Cardiac muscle cell (in vitro differentiated cells and primary cell): ENCODE measurements at places on chromosomes 11 and 22. TPM values are rescaled to one million over a fixed set of nuclear protein-coding genes. Genes with fewer than 3 reads are reported as not detected.

Gene IL10RA
- not detected in 2 replicates for total RNA-seq

Gene XKR3
- not detected in 2 replicates for total RNA-seq

Gene DLG2
- total RNA-seq = 6.1 and 15.9 TPM in 2 replicates

GRCh38 chr11:27385245-27385644 is 22.2 kb upstream of the CCDC34 start:
- DNase-seq = peak; percentile 73

Gene TSSC4
- total RNA-seq = 61.4 and 71.6 TPM in 2 replicates

Gene KRTAP5-9
- total RNA-seq = 0.39 TPM in 1 of 2 replicates, not detected in the other

GRCh38 chr11:93574638-93575220 is 31.5 kb upstream of the SMCO4 start:
- no peak for DNase-seq

GRCh38 chr22:31556627-31557203 is 60.4 kb downstream of the SFI1 start:
- peak; percentile 44 for DNase-seq

DNA sequence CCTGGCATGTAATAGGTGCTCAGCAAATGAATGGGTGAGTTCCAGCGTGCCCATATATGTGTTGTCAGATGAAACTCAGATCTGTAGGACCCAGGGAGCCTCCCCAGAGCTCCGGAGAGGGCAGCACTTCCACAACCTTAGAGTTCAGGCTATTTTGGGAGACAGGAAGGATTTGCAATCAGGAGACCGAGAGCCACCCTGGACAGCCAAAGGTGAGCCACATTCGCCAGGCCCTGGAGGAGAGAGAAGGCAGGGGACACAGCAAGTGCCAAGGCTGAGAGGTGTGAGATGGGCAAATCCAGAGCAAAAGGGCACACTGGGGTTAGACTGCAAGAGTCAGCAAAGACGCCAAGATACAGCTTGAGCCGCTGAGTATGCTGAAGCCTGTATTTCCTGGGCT is 66.4 kb downstream of the CD82 start:
- DNase-seq = no peak

DNA sequence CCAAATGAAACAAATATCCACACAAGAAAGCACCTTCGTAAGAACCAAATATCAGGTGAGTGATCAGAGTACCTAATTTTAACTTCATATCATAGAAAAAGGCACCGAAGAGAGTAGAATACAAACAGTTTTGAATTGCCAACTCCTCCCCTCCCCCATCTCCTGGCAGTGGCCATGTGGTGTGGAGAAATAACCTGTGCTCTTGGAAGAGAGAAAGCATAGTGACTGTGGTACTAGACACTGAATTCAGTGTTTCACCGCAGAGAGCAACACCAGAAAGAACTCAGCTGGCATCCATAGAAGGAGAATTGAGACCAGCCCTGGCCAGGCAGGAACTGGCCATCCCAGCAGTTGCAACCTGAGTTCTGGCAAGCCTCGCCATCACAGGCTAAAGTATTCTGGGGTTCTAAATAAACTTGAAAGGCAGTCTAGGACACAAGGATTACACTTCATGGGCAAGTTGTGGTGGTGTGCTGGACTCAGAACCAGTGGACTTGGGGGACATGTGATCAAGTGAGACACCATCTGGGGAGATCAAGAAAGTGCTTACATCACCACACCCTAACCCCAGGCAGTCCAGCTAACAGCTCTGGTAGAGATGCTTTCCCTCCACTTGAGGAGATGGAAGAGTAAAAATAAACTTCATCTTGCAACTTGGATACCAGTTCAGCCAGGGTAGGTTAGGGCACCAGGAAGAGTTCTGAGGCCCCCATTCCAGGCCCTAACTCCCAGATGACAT is 1003.2 kb downstream of the NTM start:
- DNase-seq = no peak

GRCh38 chr11:62341588-62341987 is 4.3 kb downstream of the ASRGL1 start:
- no peak for DNase-seq

Gene IFTAP
- 35.4 and 57.1 TPM in 2 replicates for total RNA-seq

DNA sequence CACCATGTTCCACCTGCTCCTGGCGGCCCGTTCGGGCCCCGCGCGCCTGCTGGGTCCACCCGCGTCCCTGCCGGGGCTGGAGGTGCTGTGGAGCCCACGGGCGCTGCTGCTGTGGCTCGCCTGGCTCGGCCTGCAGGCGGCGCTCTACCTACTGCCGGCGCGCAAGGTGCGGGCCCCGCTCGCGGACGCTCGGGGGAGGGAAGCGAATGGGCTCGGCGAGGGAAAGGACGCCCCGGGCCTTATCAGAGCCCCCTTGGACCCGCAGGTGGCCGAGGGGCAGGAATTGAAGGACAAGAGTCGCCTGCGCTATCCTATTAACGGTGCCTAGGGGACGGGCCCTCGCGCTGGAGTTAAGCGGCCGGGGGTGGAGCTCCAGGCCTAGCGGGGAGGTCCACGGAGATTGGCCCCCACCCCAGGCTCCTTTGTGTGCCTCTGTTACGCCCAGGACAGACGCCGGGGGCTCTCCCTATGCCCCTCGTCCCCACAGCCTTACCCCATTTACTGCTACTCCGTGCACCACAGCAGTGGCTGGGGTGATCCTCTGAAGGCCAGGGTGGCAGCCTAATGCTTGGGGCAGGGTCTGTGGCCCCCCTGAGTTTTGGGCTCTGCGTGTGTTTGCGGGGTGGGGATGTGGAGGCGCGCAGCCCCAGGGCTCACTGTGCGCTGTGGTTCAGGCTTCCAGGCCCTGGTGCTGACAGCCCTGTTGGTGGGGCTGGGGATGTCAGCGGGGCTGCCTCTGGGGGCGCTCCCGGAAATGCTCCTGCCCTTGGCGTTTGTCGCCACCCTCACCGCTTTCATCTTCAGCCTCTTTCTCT is 1.1 kb downstream of the TM7SF2 start:
- no peak for DNase-seq

Gene TMEM45B
- 0.18 and 0.33 TPM in 2 replicates for total RNA-seq

Gene PICALM
- 110 TPM in 2 replicates for total RNA-seq

Gene MRPL49
- 99.3 and 122 TPM in 2 replicates for total RNA-seq

- no peak for DNase-seq
Observed at GRCh38 chr11:10181811-10182210, 112.2 kb downstream of the SBF2 start.

Gene QSER1
- 15.9 and 32.1 TPM in 2 replicates for total RNA-seq

DNA sequence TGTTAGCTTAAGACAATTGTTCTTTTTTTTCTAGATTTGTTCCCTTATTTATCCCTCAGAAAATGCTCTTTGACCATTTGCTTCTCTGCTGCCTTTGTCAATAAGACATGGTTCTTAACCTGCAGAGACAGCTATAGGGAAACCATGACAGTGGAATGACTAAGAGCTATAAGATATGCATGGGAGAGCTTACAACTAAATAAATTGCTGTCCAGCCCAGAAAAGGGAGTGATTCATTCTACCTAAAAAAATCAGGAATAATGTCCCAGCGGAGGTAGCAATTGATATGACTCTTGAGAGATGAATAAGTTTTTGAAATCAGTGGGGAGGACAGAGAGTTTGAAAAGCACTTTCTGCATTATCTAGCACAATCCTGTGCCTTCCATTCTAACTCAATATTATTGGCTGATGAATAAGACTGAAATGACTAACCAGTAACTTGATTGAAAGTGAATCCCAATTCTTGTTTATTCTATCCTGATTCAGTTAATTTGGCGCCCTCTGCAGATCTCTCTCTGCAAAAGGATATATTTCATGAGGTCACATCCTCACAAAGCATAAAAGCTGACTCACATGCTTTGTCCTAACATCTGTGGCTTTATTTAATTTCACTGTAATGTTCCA is 680.5 kb upstream of the API5 start:
- DNase-seq = peak; percentile 26

Gene APOL2
- 14.7 and 15.1 TPM in 2 replicates for total RNA-seq

DNA sequence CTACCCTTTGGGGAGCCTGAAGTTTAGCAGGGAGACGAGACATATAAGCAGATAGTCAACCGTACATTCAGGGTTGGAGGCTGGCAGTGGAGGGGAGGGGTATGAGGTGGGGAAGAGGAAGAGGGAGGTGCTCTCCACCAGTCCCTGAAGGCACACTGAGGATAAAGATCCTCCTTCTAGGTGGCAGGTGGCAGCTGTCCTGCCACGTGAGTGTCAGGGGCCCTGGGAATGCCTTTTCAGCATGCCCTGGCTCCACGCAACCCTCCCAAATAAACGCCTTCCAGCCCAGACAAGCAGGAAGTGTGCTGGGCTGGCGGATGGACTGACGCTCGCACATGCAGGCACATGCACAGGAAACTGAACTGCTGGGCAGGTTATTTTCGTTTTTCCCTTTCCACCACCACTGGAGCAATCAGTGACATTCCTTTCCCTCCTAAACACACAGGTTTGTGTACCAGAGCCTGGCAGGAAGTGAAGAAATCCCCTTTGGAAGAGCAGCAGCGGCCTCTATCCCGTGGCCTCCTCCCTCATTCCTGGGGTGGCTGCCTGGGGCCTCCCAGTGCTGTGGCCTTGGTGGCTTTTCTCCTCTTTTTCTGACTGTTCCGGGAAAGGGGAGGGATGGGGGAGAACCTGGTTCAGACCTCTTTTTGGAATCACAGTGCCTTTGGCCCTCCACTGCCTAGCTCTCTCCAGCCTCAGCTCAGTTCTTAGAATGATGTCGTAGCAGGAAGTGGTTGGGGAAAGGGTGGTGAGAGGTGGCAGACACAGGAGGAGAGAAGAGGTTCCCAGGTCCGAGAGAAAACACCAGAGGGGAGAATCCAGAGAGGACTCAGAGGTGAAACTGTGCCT is 157.0 kb upstream of the TIMP3 start:
- peak; percentile 88 for DNase-seq

Gene OR10D3
- total RNA-seq = not detected in 2 replicates
